ENCODE measurements at places on chromosomes 13 and 19.

- DNase-seq = no peak
Measured at GRCh38 chr13:26221399-26221720, 754 bp downstream of the RNF6 start.

DNA sequence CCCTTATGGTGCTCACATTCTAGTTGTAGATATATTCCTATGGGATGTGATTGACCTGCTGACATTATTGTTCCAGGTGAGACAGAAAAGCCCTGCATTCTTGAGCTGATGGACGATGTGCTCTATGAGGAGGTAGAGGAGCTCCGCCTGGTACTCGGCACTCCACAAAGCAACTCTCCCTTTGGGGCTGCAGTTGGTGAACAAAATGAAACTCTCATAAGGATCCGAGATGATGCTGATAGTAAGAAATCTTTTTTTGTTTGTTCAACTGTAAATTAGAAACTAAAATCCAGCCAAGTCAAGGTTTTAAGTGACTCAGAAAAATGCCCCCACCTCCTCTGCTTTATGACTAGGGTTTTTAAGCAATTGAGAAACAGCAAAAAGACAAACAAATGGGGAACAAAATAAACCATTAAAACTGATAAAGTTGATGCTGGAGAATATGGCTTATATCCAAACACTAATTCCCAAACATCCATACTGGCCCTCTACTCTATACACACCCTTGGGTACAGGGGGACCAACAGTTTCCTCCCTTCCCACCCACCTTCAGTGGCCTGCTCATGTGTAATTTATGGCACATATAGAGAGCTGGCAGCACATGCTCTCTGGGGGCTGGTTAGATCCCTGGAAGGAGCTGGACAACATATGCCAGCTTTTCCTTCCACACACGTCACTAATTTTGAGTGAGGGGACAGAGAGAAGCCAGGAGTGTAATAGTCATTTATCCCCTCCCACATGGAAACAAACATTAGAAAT lies 139.6 kb downstream of the STOML3 start:
- no peak for DNase-seq

GRCh38 chr13:99251921-99252320 lies 6.3 kb downstream of the GPR18 start:
- no peak for DNase-seq

DNA sequence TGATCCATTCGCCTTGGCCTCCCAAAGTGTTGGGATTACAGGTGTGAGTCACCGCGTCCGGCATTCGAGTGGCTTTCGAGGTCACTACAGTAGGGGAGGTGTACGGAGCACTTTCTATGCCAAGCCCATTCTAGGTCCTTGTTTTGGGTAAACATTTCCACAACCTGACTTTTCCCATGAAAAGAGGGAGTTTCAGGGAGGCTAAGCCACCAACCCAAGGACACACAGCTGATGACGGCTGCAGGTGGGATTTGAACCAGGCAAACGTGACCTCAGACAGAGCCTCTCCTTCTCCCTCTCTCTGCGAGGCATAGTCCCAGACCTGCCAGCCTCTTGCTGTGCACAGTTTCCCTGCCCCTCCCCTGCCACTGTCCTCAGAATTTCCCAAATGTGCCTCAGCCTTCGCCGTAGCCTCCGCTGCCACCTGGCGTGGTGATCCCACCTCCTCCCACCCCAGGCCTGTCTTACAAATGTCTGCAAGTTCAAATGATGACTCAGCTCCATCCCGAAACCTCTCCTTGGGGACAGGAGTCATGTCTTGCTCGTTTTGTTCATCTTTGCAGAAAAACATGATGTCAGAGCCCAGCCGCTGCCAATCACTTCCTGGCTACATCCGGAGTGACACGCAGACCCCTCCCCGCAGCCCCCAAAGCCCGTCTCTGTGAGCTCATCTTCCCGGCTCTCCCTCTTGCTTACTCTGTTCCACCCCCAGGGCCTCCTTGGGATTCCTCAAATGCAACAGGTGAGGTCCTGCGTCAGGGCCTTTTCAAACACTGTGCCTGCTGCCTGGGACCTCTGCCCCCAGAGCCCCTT lies 6.6 kb upstream of the GADD45B start:
- DNase-seq = no peak

DNA sequence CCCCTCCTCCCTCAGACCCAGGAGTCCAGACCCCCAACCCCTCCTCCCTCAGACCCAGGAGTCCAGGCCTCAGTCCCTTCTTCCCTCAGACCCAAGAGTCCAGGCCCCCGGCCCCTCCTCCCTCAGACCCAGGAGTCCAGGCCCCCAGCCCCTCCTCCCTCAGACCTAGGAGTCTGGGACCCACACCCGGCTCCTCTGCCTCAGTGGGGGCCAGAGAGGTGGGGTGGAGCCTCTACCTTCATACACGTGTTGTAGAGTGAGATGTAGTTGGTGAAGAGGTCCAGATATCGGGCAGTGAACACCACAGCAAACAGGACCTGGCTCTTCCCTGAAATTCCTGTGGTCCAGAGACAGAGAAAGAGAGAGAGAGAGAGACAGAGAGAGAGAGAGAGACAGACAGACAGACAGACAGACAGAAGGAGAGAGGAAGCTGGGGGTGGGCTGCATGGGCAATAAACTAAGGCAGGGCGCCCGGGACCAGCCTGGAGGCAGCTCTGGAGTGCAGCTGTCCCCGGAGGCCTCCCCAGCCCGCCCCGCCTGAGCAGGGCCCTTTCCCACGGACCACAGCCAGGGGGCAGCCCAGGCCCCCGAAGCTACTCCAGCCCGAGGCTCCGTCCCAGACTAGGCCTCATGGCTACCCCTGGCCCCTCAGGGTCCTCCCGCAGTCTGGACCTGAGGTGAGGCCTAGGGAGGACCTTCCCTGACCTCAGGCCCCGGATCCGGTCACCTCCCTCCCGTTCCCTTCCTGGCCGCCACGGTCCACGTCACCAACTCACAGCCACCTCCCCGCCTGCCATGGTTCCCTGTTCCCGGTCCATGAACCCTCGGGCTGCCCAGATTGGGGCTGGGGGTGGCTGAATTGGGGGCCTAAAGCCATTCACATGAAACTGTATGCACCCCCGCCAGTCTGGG lies 907 bp downstream of the KDELR1 start:
- DNase-seq = peak; percentile 44

- no peak for DNase-seq
Measured at GRCh38 chr13:44437356-44438233, 64.0 kb downstream of the SERP2 start.

DNA sequence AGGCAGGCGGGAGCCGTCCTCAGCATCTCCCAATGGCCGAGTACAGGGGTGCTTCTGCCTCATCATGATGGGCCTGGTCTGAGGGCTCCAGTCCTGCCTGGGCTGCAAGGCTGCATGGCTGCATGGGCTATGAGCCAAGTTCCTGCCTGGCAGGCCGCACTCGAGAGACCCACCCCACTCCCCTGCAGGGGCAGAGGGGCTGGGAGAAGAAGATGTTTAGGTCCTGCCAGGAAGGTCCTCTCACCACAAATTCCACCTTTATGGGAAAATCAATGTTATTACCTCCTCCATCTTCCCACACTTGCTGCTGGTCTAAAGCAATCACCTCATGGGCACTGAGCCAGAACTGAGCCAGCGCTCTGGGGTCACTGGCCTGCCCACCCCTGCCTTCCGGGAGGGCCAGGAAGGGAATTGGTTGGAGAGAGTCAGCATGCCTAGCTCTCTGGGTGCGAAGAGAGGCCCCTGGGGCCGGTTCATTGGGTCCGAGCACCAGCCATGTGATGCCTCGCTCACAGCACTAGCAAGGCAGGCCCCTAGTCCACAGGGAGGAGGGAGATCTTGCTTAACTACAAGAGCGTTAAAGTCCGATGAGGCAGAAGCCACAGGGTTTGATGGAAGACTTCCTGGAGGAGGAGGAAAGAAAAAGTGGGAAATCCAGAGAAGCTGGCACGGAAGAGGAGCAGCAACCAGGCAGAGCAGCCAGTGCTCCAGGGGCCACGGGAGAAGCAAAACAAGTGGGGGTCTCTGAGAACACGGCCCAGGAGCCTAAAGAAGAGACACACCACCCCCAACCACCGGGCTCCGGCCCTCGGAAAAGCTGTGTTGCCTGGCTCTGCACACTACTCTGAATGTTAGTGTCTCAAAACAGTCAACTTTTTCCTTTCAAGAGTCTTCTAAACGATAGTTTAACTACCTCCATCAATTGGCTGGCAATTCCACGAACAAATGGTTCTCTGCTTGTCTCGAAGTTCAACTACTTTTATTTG lies 63.1 kb downstream of the CEBPG start:
- DNase-seq = no peak

DNA sequence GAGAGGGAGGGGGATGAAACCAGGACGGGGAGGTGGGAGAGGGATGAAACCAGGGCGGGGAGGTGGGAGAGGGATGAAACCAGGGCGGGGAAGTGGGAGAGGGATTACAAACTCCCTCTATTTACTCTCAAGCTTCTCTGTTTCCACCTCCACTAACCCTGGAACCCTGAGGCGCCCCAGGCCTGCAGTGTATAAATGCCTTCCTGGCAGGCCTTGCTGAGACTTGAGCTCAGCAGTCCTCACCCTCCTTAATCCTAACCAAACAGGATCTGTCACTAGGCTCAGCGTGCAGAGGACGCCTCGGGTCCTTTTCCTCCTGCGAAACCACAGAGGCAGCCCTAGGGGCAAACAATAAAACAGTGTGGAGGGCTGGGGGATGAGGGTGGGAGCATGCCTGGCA lies 32.1 kb upstream of the OR1M1 start:
- no peak for DNase-seq

DNA sequence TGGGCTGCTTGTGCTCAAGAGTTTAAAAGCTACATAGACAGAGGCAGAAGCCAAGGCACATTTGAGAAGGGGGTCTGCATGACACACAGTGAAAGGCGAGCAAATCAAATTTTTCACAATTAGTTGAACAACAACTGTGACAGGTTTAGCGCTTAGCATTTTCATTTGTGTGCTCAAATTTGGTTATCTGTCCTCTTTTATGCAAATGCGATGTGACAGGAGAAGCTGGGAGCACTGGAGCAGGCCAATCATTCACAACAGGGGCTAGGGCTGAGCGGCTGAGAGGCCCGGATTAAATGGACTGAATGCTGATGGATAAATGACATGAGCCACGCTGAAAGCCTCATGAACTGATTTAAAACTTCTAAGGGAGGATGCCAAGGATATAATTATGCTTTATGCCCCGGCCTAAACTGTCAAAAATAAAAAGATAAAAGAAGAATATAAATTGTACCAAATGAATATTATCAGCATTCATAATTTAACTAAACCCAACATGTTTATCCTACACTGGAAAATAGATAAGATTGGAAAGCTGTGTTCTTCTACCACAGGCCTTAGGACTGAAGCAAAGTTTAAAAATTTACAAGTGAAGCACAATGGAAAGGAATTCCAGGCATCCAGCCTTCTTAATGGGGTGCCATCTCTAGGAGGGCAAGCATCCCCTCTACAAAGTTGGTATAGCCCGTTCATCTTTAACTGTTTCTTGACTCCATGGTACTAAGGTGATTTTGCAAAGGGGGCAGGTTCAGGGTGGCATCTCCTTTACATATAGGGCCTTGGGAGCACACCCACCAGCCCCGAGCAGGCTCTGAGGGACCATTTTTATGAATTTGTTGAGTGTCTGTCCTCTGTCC lies 117.9 kb downstream of the RBM26 start:
- no peak for DNase-seq

DNA sequence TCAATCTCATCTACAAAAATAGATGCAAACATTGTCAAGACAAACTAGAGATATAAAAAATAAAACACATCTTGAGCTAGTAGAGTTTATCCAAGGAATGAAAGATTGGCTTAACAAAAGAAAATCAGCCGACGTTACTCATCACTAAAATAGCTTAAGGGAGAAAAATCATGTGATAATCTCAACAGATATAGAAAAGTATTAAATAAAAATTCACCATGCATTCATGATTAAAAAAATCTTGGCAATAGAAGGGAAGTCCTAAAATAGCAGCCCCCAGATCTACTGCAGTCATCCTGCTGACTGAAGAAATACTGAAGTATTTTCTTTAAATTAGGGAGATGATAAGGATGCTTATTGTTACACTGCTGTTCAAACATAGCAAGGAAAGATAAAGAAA lies 12.6 kb upstream of the DCLK1 start:
- DNase-seq = no peak

- no peak for DNase-seq
Measured at GRCh38 chr13:77863144-77863543, 55.5 kb downstream of the EDNRB start.

DNA sequence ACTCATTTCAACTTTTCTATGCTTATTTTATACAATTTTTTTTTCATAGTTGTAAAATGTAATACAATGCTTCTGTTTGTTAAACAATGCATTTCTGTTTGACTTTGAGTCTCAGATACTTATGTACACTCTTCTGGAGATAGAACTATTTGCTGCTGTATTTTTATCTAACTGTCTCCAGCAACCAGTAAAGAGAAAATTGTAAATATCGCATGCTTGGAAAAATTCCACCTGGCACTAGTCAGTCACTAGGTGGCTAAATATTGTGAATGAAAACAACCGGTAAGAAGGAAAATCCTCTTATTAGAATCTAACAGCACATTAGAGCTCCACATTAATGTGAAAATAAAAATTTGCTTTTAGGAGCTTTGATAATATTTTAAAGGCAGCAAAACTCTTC lies 876.5 kb downstream of the PCDH9 start:
- no peak for DNase-seq

- DNase-seq = no peak
Measured at GRCh38 chr13:99220199-99220935, 19.7 kb downstream of the UBAC2 start.

GRCh38 chr19:30806311-30806710 lies 434.1 kb downstream of the ZNF536 start:
- no peak for DNase-seq

DNA sequence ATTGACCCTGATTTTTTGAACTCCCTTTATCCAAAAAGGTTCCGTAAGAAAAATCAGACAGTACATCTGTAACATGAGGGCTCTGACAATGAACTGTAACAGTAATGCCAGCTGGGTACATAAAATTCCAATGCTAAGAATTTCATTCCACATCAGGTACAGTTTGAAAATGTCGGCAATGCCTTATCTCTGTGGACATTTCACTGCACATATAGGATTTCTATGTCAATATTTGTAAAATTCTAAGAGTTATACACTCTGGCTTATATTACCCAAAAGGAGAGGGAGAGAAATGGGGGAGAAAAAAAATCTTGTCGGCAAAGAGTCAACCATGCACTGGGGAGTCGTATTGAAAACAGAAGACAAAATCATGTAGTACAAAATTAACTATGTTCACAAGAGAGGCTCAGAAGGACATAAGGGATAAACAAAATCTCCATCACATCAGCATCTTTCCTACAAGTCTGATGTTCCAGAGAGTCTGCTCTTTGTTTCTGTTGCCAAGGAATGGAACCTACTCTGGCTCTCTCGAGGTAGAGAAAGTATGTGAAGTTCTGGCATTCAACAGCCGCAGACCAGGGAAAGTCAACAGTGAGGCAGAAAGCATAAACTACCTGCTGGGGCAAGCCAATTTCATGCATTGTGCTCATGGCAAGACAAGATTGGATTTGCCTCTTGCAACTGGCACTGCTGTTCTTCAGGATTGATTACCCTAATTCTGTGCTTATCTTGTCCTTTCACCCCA lies 72.4 kb downstream of the STARD13 start:
- DNase-seq = no peak

GRCh38 chr13:58119804-58120203 lies 488.3 kb downstream of the PCDH17 start:
- no peak for DNase-seq
